A549 (cell line): ENCODE measurements at places on chromosomes 3 and 15. TPM values are rescaled to one million over a fixed set of nuclear protein-coding genes. Genes with fewer than 3 reads are reported as not detected.
A peak's percentile ranks its signal among the peaks of the same experiment; 100 is the strongest.

DNA sequence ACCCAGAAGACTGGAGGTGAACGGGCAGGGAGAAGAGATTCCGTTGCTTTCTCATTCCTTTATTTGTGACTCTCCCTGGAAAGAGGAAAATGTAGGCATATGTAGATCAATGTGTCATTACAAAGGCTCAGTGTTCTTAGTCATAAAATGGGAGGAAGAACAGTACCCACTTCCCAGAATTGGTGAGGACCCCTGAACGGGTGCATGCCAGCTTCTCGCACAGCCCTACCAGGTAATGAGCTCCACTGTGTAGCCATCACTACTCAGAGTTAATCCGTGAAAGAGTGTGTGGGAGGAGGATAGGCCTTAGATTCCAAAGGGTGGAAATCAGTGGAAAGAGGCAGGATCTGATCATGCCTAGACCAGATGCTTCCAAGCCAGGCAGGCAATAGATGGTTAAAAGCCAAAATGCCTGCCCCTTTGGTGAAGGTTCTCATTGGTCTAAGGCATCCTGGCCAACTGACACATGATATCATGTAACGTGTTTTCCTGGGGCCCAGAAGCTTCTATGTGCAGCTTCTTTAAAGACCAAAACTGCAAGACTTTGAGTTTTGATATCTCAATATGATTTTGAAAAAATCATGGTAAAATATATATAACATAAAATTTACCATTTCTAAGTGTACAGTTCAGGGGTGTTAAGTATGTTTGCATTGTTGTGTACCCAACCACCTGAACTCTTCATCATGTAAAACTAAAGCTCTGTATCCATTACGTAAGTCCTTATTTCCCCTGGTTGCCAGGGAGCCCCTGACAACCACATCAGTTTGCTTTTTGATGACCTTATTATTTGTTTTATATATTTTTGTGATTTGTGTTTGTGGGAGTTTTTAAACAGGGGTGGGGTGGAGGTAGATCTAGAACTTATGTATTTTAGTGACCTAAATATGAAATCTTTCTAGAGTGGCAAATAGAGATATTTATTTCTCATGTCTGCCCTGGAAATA lies 402.2 kb upstream of the CFAP20DC start:
- no peak for DNase-seq

- DNase-seq = no peak
Measured at GRCh38 chr15:76368122-76368621, 31.6 kb downstream of the ISL2 start.

DNA sequence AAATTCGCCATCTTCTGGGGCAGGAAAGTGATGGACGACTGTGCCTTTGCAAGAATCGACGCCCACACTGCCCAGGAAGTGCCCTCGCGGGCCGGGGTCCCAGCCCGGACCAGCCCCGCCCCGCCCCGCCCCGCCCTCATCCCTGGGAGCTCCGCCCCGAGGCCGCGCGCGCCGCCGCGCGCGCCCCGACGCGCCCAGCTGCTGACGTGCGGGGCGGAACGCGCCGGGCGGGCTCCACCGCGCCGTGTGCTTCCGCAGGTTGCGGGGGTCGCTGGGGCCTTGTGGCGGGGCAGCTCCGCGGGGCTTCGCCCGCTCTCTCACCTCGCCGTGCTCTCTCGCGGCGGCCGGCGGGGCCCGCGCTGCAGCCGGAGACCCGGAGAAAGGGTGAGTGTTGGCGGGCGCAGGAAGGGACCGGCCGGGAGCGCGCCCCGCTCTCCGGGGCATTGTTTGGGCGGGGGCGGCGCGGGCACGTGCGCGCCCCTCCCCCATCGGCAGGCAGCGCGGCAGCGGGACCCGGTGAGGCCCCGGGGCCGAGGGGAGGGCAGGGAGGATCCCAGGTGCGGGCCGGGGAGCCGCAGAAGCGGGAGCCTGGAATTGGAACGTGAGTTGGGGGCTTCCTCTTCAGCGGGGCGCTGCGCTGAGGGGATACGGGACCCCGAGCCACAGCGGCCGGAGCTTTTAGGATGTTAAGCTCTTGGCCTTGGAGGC lies at the start of gene YEATS2:
Gene YEATS2 (plus strand): TSS at position 188 of the 708 bp plus-strand sequence. CDS start 17,366 bp downstream, outside the sequence.
- DNase-seq = peak; percentile 68

- peak; percentile 24 for DNase-seq
Measured at GRCh38 chr3:81339040-81339845, 422.2 kb downstream of the GBE1 start.

- DNase-seq = peak; percentile 100
Measured at GRCh38 chr3:36993326-36994283, at the start of gene MLH1. Gene MLH1 (plus strand): TSS chr3:36993518. CDS start chr3:36993548, 30 bp downstream.

DNA sequence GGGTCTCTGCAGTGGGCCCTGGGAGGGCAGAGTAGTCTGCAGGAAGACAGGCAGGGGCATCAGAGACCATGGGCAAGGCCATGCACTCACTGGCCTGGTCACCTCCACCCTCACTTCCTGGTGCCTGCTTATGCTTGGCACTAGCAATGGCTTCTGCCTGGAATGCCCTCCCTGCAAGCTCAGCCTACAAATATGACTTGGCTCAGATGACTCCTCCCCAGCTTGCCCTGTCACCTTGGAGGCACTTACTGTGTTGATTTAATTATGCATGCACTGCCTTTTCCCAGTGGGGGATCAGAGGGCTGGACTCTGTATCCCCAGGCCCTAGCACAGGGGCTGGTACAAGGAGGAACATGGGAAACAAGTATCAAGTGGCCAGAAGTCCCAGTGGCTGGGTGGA lies 7.8 kb downstream of the C3orf18 start:
- DNase-seq = no peak

Gene ROPN1
- not detected in 3 replicates for polyA plus RNA-seq

Gene PLOD2
- polyA plus RNA-seq = 159 to 184 TPM (median 171 TPM) in 3 replicates
